ENCODE measurements at places on chromosomes 16 and 17.

DNA sequence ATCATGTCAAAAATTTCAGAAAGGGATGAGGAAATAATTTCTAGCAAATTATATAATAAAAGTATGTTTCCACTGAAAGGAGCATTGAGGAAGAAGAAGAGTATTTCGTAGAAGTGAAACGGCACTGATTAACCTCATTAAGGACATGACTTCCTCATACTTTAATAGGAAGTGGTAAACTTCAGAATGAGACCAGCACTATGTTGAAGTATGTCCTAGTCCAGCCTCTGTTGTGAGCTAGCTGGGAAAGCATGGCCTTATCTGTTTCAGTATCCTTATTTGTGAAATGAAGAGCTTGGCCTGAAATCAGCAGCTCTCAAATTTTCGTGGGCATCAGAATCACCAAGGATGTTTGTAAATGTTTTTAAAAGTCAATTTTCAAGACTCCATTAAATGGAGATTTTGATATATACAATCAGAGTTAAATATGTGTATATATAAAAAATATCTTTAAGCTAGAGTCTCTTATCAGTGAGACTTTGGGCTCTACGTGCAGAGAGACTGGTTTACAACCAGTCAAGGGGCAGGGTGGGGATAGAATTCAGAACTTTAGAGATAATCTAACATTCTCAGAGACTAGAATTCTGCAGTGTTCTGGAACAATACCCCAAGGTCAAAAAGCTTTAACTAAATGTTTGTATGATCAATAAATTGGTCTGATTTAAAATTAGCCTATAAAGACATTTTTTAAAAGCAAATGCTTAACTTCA is 365.4 kb downstream of the CDH13 start:
- DNase-seq, result no peak

DNA sequence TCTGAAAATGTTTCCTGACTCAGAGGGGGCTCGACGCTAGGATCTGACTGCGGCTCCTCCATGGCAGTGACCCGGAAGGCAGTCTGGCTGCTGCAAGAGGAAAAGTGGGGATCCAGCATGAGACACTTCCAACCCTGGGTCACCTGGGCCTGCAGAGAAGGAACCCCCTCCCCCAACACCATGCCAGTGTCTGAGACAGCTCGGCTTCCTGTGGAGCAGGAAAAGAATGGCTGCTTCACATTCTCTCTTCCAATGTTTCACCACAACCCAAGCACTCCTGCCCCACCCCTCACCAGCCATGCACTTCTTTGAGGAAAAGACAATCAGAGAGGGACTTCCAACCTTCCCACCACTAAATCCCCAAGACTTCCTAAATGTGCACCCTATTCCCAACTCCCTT is 10.8 kb downstream of the TP53 start:
- DNase-seq, result no peak

DNA sequence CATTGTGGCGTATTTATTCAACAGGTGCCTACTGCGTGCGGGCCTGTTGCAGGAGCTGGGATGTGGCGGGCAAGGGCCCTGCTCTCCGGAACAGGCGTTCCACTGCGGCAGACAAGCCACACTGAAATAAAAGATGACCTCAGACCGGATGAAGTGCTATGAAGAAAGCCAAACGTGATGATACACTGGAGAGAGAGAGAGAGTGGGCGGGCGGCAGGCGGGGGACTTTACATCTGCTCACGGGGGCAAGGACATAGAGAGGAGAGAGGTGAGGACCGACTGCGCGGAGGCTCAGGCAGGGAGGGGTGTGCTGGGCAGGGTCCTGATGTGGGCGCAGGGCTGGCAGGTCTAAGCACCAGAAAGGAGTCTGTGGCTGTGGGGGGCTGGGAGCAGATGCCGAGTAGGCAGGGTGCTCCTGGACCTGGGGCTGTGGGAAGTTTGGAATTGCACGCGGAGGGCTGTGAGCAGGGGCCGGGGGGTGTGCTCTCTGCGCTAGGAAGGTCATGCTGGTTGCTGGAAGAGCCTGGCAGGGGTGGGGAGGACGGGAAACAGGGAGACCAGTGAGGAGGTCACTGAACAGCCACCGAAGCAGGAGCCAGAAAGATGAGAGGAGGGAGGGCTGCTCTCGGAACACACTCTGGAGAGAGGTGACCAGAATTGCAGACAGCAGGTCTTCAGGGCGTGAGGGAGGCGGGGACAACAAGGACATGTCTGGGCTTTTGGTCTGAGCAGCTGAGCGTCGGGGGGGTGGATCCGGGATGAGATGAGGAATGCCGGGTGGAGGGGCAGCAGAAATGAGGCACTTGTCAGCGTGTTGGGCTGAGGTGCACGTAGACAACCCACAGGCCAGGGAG is 9.9 kb downstream of the MXRA7 start:
- no peak for DNase-seq

DNA sequence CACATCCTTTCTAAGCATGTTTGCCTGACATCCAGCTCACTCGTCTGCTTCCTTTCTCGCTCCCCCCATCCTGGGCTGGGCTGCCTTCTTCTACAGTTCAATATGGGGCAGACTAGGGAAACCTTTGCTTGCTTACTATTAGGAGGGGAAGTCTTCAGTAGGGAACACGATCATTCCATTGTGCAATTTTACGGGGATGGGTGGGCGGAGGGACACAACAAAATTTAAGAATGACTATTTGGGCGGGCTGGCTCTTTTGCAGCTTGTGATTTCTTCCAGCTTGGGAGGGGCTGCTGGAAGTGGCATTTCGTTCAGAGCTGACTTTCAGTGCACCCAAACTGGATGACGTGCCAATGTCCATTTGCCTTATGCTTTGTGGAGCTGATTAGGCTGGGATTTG is 25.4 kb downstream of the PCTP start:
- no peak for DNase-seq

DNA sequence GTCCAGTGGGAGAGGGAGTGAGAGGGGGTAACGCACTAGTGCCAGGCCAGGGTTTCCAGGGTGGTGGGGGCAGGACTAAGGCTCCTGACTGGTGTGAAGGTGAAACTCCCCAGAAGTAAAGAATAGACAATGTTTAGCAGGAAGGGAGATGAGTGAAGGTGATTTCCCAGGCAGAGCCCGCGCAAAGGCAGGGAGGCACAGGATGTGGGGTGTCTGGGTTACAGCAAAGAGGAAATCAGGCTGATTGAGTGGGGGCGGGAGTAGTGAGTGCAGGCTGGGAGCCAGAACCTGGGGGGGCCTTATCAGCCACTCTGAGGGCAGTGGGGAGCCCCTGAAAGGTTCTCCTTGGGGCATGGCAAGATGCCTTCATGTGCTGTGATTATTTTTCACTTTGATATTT is 167.5 kb downstream of the UTP18 start:
- DNase-seq, result no peak

- DNase-seq, result no peak
These were observed 372.1 kb downstream of the XYLT1 start for GRCh38 chr16:17098685-17099084.

DNA sequence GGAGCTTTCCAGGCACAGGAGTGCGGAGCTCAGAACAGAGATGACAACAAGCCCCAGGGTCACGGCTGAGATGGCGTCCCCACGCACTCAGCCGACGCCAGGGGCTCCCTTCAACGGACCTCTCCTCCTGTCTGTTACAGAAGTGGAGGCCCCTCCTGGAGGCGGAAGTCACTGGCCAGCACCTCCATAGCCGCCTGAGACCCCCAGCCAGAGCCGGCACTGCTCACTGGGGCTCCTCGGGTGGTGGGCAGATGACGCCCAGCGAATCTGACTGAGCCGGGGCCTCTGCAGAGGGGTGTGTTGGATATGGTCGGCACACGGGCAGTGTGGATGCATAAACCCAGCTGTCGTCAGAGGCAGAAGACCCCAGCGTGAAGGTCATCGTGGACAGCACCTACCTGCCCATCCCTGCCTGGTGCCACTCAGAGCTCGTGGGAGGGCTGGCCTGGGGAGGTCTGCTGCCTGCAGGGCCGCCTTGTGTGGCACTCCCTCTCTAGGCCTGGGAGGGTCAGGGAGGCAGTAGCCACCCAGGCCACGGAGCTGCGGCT is 20.0 kb downstream of the NDUFAF8 start:
- DNase-seq, result no peak

GRCh38 chr17:41976142-41976768 is 9.7 kb downstream of the CNP start:
- DNase-seq, result no peak

- DNase-seq, result no peak
These were observed 50.6 kb upstream of the NKD1 start for GRCh38 chr16:50497592-50497991.

GRCh38 chr17:83070800-83071341 is 8.5 kb upstream of the METRNL start:
- no peak for DNase-seq

DNA sequence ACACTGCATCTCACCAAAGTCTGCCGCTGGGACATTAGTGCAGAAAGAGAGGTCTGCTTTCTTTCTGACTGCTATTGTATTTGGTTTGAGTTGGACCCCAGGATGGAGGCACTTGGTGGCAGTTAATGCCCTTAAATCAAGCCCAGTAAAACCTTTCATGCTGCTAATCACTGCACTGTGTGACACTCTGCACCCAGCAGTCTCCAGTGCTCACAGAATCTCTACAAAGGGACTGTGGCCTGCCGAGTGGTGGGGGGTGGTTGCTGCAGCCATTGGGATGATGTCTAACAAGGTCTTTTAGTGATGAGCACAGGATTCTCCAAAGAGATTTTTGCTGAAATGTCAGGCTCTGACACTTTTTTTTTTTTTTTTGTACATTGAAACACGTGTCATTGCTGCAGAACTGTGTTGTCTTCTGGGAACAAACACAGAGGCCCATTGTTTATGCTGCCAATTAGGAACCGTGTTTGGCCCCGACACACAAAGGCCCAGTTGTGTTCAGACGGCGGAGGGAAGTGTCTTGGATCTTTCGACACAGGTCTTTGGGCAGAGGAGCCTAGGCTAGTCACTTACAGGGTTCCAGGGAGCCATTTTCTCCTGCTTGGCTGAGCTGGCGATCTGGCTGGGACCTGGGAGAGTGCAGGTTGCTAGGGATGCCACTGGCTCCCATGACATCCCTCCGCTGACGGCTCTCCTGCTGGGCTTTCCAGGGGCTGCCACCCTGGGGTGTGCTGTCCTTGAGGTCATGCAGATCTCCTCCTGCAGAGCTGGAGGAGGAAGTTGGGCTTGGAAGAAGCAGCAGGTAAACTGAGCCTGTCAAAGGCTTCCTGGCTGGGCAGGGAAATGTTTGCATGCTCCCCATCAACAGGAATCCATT is 16.2 kb upstream of the TNRC6C start:
- no peak for DNase-seq

DNA sequence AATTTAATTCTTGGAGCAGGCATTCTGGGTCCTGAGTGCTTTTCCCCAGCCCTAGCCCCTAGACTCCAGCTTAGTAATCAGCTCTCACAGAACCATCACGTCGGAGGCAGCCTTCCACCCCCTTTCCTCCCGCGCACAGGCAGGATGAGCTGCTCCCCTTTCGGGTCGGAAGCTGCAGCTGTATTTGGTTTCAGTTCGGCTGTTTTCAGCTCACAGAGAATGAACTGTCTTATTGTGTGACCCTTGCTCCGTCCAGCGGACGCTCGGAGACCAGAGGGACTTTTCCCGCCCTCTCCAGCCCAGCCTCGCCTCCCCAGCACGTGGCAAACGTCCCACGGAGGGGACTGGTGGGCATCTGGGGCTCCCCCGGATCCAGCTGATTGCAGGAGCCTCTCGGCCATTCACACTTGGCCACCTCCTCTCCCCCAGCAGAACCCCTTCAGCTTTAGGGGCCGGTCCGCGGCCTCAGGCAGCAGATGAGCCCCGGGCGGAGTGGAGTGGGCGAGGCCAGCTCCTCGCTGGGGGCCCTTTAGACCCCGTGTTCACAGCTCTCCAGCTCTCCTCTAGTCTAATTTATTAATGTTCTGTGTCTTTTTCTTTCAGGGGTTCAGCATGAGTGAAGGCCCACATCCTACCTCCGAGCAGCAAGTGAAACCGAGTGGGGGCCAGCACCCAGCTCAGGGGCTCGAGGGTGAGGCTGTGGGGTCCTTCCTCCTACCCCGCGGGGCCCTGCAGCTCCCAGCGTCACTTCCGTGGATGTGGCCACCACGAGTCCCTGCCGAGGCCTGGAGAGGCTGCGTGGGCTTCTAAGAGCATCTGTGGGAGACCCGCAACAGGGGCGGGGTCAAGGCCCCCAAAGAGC is 863 bp upstream of the UTS2R start:
- no peak for DNase-seq

- no peak for DNase-seq
These were observed 124.9 kb downstream of the METRNL start for GRCh38 chr17:83204230-83204725.

All from esophagus squamous epithelium (tissue), 5 donors.